ENCODE measurements at places on chromosomes 2 and 18.

GRCh38 chr2:120710256-120710655 lies 25.4 kb upstream of the GLI2 start:
- no peak for DNase-seq

- no peak for DNase-seq
Measured at GRCh38 chr2:24597181-24597870, 106.3 kb downstream of the NCOA1 start.

DNA sequence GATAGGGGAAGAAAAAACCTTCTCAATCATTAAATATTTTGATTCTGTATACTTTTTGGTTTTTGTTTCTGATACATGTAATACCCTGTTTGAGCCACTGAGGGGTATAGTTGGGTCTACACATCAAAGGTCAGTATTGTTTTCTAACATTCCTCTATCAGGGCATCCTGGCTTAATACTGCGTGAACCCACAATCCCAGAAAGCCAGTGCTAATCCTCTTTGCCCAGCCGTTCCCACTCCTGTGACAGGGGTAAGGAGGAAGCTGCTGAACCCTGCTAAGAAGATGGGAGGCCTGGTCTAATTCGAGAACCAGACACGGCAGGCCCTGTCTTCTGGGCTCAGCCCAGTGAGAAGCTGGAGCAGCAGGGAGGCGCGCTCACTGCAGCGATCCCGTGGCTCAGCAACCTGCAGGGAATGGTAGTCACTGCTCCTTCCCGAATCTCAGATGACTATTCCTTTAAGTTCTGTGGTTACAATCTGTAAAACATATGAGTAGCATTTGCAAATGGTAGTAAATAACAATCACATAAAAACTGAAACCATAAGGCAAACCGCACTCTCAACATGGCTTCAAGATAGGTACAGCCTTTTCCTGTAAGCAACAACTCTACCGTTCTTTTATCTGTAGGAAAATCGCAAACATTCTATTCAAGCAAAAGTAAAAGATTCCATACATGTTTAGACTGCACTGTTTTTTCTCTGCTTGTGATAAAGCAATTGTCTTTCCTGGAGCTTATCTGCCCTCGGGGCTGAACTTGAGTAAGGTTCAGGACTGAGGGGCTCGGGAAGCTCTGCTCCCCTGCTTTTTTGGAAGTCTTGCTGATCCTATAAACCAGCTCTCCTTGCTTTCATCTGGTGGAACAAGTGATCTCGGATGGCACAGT lies 87.0 kb downstream of the EPB41L3 start:
- DNase-seq = no peak

GRCh38 chr2:120203251-120204021 lies 19.8 kb downstream of the TMEM185B start:
- DNase-seq = no peak

DNA sequence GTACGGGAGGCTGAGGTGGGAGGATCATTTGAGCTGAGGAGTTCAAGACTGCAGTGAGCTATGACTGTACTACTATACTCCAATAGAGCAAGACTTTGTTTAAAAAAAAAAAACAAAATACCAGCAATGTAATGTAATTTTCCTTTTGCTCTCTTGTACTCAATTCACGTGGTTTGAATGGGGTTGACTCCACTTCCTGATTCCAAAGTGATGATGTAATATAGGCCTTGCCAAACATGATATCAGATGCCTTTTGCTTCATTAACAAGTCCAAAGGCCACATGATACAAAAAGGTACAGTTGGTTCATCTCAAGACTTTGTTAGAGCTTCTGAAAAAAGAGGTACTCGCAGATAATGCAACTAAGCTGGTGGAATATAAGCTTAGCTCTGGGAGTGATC lies 321.8 kb downstream of the ZEB2 start:
- no peak for DNase-seq

DNA sequence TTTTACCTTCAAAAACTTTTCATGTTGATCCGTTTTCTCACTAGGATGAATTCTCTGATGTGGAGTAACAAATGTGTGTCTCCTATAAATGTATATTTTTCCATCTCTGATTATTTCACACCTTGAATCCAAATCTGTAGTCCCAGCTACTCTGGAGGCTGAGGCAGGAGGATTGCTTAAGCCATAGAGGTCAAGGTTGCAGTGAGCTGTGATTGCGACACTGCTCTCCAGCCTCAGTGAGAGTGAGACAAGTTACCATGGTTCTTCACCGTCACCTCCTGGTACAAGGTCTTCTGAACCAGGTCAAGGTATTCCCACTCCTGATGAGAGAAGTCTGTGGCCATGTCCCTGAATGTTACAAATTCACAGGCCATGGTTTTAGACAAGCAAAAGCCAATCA lies 15.1 kb downstream of the GMCL1 start:
- DNase-seq = no peak

DNA sequence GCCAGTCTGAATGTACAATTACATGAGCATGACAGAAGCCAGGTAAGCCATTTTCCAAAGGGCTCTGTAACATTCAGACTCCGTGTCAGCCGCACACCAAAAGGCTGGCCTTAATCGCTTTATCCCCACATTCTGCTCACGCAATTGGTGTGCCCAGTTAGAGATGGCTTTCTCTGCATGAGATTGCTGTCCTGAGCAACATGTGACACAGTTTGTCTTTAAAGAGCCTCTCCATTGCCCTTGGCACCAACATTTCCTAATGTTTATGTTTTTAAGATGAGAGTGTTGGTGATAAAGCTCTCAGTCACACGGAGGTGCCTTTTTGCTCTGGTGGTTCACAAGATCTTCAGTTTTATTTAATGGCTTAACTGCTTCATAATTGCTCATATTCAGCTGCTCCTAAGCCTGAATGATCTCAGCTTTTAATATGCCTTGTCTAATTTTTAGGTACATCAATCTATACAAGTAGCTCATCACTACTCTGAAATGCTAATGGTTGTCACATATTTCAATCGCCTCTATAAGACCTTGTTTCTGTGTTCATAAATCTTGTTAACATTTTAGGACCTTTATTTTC lies 164.8 kb upstream of the ACVR2A start:
- no peak for DNase-seq

GRCh38 chr2:238970553-238971081 lies 122.7 kb downstream of the TWIST2 start:
- DNase-seq = no peak

GRCh38 chr2:7905756-7906155 lies 776.1 kb upstream of the ID2 start:
- no peak for DNase-seq

DNA sequence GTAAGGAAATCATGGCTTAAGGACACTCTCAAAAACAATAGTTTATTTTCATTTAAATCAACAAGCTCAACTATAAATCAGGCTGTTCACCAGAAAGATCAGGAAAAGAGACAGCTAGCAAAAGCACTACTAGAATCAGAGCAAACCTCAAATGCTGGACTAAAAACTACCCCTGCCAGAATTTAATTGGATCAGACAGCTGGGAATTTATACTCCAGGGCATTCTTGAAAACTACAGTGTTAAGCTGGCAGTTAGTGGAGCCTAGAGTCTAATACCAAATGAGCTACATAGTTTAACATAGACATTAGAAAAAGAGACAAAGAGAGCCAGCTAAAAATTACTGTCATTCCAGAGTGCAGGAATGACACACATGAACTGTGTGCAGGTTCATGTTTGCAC lies 1016.4 kb upstream of the CRIM1 start:
- DNase-seq = no peak

DNA sequence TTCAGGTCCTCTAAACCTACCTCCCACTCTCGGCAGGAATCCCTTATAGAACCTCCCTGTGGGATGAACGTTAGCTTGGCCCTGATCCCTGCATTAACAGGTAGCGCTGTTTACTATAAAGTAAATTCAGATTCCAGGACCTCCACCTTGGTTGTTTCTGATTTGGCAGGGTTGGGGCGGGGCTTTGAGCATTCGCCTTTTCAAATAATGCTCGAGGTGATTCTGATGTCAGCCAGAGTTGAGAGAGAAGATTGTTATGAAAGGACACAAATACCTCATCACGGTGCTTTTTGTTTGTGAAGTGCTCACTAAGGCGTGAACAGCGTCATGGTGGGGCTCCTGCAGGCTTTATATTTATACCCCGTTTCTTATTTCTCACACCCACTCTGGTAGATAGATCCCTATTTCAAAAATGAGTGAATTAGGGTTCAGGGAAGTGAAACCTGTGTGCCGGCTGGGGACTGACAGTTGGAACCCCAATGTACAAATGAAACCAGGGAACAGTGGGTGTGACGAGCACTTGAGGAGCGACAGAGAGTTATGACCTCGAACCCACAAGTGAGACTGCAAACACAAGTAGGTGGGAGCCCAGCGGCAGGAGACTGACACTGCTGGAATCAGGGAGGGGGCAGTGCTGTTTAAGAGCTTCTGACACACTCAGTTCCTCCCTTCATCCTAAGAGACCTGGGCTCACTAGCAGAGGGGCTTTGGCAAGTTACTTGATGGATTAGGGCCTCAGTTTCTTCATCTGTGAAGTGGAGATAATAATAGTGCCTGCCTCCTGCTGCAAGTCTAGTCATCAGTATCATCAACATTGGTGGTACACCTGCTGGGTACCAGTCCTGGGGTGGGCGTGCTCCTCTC lies 14.2 kb upstream of the CXCR4 start:
- DNase-seq = peak; percentile 63

- no peak for DNase-seq
Measured at GRCh38 chr2:8535469-8535795, 146.4 kb upstream of the ID2 start.

DNA sequence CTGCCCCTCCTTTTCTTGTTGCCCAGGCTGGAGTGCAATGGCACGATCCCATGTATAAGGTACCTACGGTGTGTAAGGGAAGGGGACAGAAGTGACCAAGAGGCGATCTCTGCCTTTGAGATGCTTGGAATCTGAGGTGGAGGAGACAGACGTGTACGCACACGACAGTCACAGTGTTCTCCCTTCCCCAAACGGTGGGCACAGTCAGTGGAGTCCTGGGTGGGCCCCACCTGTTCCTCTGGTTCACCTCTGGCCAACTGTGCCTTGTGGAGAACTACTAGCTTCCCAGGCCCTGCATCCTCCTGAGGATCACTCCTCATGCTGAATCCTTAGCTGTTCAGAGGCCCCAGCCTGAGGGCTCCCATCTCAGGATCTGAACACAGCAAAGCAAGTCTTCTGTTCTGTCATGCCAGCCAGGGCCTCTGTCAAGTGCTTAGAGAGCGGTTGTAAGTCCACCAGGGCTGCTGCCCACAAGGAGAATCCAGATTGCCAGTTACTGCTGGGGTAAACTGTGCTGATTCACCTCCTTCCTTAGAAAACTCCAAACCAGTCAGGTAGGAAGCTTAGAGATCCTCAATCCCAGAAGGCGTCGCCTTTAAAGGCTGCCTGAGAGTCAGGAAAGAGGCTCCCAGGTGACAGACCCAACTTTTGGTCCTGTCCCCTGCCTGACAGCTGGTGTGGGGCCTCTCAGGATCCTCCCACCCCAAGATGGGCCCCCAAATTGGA lies 1.6 kb downstream of the SLC35F6 start:
- no peak for DNase-seq

DNA sequence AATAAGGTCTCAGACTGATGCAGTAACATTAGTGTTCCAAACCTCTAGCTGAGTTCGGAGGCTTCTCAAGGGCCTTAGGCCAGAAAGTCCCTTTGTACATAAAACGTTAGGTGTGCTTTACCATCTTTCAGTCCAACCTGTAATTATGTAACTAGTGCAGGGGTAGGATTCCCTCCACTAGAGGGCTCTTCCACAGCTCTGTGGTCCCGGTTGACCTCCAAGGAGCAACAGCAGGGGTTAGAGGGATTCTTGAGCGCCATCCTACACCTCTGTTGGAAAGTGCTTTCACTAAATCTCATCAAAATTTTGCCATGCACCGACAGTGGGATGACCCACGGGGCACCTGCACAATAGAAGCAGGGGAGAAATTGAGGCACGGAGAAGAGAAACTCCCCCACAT lies 155.8 kb upstream of the LRP1B start:
- no peak for DNase-seq

GRCh38 chr2:85711578-85712060 lies 17.5 kb downstream of the GNLY start:
- DNase-seq = no peak

DNA sequence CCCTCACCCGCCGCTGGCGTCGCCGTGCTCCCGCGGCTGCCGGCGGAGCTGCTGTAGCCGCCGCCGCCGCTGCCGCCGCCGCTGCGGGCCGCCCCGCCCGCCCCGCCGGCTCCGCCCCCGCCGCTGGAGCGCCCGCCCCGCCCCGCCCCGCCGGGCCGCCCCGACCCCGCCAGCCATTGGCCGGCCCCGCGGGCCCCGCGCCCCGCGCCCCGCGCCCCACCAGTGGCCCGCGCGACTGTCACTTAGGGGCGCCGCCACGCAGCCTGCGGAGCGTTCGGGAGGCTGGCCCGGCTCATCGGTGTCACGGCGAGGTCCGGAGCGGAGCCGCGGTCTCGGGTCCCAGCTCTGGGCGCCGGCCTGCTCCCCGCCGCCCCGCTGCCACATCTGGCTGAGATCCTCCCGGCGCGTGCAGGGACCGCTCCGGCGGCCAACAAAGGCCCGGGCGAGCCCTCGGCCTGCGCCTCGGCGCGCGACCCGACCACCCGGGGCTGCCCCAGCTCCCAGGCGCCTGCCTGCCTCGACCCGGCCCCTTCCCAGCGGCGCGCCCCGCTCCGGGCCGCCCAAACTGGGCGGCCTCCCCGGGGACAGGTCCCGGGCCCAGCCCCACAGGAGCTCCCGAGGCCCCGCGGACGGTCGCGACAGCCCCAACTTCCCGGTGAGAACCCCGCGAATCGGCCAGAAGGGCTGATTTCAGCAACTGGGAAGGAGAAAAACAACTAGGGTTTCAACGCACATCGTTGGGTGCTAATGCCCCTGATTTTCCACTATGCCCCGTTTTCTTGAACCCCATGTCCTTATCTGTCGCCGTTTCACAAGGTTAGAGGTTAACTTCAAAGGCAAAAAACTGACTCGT lies at the start of gene MGAT4A:
Gene MGAT4A (minus strand): TSS at position 92 of the 853 bp plus-strand sequence. CDS start 4,800 bp downstream, outside the sequence.
- peak; percentile 73 for DNase-seq

DNA sequence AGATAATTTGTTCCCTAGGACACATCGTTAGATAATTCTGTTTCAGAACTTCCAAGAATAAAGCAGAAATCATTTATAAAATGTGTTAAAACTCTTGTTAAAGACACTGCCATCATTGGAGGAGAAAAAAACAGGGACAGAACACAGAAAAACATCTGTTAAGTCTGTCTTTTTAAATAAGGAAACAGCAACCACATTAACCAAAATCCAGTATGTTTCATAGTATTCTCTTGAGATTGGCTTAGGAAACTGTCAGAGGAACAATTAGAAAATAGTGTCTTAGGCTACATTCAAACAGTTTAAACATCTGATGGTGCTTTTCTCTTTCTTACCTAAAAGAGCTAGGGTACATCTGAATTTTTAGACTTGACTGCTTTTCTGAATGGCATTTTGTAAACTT lies 81.6 kb downstream of the PMS1 start:
- DNase-seq = no peak

GRCh38 chr18:64026350-64026749 lies 56.5 kb downstream of the SERPINB8 start:
- no peak for DNase-seq

Data from T-helper 22 cell (primary cell).